ENCODE measurements at places on chromosomes 3 and 15.

DNA sequence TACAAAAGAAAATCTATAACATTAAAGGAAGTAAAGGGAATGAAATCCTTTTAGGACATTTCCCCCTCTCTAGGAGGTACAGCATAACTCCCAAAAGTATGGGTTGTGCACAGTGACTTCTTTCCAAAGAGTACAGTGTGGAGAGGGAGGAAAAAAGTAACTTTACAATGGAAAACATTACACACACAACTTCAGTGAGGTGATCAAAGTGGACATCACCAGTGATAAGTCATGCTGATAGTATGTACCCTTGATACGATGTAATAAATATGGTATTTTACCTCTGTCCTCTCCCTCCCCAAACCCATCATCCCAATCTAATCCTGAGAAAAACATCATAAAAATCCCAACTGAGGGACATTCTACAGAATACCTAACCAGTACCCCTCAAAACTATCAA is 10.8 kb downstream of the PLD1 start:
- no peak for DNase-seq

GRCh38 chr3:126556637-126557414 is 1.9 kb downstream of the C3orf22 start:
- no peak for DNase-seq

- DNase-seq = no peak
Observed at GRCh38 chr15:70643106-70643782, 120.1 kb downstream of the UACA start.

DNA sequence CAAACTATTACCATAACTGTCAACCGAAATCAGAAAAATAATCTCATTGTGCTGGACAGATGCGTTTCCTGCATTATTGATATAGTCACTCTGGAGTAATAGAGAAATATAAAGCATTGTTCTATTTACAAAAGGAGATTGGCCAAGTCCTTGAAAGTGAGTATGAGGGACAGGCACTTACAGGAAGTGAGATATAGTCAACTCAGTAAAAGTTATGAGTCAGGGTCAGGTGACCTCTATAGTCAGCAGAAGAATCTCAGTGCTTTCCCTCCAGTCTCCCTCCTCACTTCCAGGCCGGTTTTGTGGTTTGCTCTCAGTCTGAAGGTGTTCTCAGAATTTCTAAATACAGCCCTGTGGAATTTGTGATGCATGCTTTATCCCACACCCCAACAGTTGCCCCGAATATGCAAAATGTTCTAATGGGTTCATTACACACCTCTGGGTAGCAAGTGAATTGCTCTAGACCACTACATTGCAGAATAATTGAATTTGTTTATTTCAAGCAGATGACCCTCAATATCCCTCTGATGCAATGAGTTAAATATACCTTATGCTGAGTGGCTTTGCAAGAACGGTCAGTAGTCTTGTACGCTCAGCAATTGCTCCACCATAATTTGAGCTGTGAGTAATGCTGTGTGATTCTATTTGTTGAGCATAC is 787.7 kb downstream of the MCTP2 start:
- no peak for DNase-seq

DNA sequence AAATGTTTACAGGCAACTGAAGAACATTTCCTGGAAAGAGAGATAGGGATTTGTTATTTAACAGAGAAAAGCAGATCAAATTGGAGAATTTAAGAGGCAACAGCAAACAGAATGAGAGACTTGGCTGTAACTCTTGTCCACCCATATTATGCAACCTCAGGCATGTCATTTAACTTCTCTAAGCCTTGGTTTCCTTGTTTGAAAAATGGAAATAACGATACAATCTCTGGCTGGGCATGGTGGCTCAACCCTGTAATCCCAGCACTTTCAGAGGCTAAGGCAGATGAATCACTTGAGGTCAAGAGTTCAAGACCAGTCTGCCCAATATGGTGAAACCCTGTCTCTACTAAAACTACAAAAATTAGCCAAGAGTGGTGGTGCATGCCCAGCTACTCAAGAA is 23.7 kb downstream of the ARRDC4 start:
- DNase-seq = no peak

Measured in activated CD4-positive, alpha-beta T cell treated with anti-CD3 and anti-CD28 coated beads, Interleukin-2, amount 10 ng/mL, durations not matched to agents 24 days and 14 days (primary cell).